A549 treated with AZD2906 at 1 μM for 4 hours (cell line): ENCODE measurements at places on chromosomes 6 and 20. TPM values are rescaled to one million over a fixed set of nuclear protein-coding genes. Genes with fewer than 3 reads are reported as not detected.

Gene NFS1
- total RNA-seq: 31.9 to 40.5 TPM (median 39.0 TPM) in 5 replicates

Gene PNLDC1
- 0.05 to 0.13 TPM (median 0.05 TPM) in 3 of 5 replicates, not detected in the others for total RNA-seq

Gene COL21A1
- total RNA-seq: 0.55 to 0.93 TPM (median 0.67 TPM) in 5 replicates

Gene HSPA1L
- 1.2 to 1.7 TPM (median 1.4 TPM) in 5 replicates for total RNA-seq

Gene SPATA25
- 0.23 to 0.48 TPM (median 0.30 TPM) in 5 replicates for total RNA-seq

Gene RNASET2
- total RNA-seq: 13.2 to 17.4 TPM (median 14.7 TPM) in 5 replicates

Gene NTSR1
- 0.05 to 0.12 TPM (median 0.09 TPM) in 5 replicates for total RNA-seq

Gene TRIM31
- 0.58 to 0.82 TPM (median 0.72 TPM) in 5 replicates for total RNA-seq

Gene ADGRB3
- total RNA-seq: not detected in 5 replicates

Gene PRICKLE4
- total RNA-seq: 0.74 to 1.7 TPM (median 0.76 TPM) in 5 replicates

Gene PSORS1C1
- 4.1 to 5.9 TPM (median 4.6 TPM) in 5 replicates for total RNA-seq

Gene NT5DC1
- total RNA-seq: 23.1 to 27.2 TPM (median 26.8 TPM) in 5 replicates

Gene KATNA1
- total RNA-seq: 10.1 to 14.2 TPM (median 11.1 TPM) in 5 replicates
